ENCODE measurements at places on chromosomes 3 and 15. TPM values are rescaled to one million over a fixed set of nuclear protein-coding genes. Genes with fewer than 3 reads are reported as not detected.

SLC22A13 gene
- total RNA-seq: not detected

OPA1 gene
- total RNA-seq: 124 TPM

ZIC1 gene
- not detected for total RNA-seq

ABI3BP gene
- total RNA-seq: 23.6 TPM

GOLGA6L10 gene
- 0.33 TPM for total RNA-seq

CADPS gene
- 25.0 TPM for total RNA-seq

All from left ventricle myocardium inferior (tissue), 1 donor.